ENCODE measurements at places on chromosomes 1 and 21.

DNA sequence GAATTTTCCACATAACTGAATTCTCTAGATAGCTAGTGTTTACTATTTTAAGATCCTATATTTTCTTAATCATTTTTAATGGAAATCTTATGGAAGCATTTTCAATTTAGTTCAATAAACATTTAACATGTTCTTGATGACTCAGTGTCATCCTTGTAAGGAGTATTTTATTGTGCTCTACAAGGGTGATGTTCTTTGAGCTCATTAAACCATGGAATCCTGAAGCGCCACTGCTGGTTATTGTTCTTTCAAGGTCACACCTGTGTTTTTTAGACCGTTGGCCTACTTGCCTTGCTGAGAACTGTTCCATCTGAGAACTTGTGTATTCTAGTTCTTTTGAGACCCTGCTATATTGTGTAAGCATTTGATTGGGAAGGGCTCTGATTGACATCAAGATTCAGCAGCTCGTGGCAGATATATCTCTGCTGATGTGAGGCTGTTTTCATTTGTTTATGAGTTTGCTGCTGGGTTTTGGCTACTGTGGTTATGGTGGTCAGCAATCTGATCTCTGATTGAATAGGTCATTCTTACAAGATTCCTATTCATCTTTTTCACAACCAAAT, 132.0 kb downstream of the GIPC2 start:
- DNase-seq = no peak

DNA sequence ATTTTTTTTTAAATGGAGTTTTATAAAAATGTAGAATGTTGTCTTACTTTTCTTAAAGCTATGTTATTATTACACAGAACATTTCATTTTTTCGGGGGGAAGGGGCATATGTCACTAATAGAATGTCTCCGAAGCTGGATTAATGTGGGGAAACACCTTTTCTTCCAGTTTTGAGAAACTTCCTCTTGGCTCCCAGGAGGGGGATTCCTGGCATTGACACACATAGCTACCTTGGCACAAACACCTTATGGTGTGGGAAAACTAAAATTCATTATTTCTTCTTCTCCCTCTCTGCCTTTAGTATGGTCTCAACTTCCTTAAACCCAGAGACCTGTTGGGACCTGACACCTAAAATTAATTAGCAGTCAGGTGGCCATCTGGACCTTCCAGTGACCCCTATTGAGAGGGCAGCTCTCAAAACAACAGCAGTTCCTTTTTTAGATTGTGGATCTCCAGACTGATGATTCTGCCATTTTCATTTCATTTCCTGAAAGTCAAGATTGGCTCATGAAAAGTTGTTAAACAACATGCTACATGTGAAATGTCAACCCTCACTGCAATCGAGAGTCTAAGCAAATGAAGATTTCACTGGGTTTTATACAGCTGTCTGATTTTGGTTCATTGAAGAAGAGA, 70.1 kb upstream of the EDEM3 start:
- no peak for DNase-seq

DNA sequence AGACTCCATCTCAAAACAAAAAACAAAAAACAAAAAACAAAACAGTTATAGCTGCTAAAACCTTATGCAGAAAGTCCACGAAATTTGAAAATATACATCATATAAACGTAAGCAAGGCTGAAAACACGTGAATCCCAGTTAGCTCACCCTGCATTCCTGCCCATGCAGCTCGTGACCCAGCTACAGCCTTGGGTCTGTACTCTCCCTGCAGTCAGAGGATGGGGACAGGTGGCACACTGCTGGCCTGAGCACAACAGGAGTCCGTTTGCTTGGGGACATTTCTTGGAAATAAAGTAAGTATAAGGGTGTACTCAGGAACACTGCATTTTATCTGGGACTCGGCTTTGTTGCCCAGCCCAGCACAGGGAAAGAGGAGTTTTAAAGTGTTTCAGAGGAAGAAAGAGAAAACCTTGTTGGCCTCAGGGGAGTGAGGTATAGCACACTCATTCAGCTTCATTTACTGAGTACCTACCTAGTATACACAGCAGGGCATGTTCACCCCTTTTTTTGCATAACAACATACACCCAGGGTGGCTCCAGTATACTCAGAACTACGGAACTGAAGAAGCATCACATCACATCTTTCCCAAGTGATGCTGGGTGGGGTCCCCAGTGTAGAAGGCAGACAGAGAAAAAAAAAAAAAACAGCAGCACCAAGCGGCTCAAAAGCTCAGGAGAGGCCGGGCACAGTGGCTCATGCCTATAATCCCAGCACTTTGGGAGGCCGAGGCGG, 44.1 kb downstream of the CAPZB start:
- no peak for DNase-seq

DNA sequence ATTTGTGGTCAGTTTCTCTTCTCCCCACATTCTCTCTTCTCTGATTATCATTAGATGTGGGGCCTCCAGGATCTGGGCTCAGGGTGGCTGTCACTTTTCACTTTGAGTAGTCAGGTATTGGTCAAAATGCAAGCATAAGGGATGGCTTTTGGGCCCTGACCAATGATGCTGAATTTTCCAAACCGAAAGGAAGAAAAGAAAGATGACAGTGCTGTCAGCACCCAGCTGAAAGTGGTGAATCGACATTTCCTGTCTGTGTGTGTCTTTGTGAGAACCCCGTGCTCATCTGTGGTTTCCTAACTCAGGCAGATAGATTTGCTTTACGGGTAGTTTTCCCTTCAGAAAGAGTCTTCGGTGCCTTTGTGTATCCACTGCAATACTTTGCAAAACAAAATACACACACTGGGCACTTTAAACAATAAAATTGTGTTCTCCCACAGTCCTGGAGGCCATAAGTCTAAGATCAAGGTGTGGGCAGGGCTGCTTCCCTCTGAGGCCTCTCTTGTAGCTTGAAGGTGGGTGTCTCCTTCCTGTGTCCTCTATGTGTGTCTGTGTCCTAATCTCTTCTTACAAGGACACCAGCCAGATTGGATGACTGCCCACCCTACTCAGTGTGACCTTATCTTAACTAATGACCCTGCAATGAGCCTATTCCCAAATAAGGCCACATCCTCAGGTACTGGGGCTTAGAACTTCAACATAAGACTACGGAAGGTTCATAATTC, 274.8 kb upstream of the AJAP1 start:
- DNase-seq = no peak
